ENCODE measurements at places on chromosomes 3 and 15.

GRCh38 chr3:49135499-49135898 lies 2.6 kb upstream of the LAMB2 start:
- no peak for DNase-seq

GRCh38 chr15:77416954-77417353 lies 3.0 kb downstream of the PEAK1 start:
- no peak for DNase-seq

- no peak for DNase-seq
Measured at GRCh38 chr3:125120379-125121122, 64.8 kb upstream of the HEG1 start.

- DNase-seq = no peak
Measured at GRCh38 chr15:81483496-81483895, 109.5 kb upstream of the TMC3 start.

- no peak for DNase-seq
Measured at GRCh38 chr3:16801698-16802097, 83.1 kb upstream of the PLCL2 start.

DNA sequence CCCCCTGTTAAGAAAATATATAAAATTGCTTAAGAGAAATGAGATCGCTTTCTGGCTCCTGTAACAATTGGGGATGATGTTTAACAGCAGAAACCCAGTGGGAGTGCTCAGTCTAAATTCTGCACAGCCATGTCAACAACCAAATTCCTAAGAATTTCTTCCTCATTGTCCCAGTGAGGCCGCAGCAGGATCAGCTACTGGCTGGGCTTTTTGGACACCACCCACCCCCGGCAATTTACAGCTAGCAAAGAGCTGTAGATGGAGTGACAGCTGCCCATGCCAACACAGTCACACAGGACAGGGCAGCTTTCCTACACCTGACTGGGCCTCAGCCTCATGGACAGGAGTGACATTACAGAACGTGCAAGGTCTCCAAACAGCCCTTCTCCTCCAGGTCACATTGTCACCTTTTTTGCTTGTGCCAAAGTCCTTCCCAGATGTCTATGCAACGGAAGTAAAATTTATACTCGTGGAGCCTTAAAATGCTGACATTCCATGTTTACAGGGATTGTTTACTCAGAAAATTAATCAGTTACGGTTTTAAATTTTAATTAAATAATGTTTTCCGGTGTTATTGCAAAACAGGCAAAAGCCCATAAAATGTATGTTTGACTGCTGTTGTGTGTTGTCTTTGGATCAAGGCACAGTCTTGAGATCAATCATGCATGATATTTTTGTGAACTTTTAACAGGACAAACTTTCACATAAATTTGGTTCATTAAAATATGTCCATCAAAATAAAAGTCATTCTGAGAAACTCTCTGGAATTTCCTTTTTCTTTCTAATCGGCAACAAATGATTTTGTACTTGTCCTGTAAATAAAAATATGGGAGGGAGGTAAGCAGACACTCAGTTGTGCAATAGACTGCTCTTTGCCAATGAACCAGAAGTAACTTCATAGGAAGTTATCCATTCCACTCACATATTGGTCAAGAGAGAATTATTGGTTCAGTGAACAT lies 943.2 kb downstream of the MCTP2 start:
- DNase-seq = peak; percentile 71

All from kidney glomerular epithelial cell (primary cell).